ENCODE measurements at places on chromosomes 3 and 15.

DNA sequence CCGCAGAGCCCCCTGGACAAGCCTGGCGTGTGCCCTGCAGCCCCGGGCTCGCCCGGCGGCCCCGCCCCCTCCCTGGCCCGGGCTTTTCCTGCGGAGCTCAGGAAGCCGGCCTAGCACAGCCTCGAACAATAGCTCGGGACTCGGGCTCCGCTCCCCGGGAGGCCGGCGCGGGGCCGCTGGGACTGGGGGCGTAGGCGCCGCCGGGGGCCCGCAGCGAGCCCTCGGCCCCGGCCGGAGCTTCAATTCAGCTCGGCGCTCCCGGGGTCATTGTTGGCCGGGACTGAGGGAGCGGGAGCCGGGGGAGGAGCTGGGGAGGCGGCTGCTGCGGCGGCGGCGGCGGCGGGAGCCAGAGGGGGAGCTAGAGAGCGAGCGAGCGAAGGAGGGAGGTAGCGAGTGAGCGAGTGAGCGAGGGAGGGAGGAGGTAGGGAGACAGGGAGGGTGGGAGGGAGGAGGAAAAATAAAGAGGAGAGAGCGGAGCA lies 41.0 kb upstream of the ROPN1 start:
- no peak for DNase-seq

DNA sequence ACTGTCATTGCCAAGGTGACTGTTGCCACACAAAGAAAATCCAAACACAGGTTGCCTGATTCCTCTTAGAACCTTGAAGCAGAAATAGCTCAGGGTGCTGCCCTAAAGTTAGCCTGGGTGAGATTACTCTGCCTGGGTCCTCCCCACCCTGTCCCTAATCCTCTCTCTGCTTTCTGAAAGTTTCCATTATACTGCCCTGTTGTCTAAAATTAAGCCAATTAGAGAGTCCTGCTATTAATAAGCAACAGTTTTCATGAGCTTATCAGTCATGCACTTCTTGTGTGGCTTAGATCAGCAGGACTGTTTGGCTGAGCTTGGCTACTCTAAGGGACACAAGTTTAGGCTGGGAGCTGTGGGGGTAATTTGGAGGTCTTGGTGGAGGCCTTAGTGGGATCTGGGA lies 334.7 kb upstream of the LRRFIP2 start:
- DNase-seq = no peak

DNA sequence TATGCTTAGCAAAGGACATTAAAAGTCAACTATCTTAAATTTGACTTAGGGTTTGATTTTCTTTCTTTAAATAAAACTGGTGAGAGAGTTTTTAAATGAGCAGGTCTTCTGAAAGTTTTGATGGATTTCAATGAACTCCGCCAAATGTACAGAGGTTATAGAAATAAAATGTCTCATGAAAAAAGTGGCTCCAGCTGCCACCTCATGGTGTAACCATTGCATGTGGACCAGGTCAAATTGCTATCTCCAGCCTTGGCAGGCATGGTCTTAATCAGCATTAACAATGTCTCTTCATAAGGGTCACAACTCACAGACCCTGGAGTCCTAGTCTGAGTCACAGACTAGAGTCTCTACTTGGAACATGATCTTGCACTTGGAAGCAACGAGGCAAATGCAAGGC lies 182.3 kb downstream of the ADAMTS17 start:
- no peak for DNase-seq

DNA sequence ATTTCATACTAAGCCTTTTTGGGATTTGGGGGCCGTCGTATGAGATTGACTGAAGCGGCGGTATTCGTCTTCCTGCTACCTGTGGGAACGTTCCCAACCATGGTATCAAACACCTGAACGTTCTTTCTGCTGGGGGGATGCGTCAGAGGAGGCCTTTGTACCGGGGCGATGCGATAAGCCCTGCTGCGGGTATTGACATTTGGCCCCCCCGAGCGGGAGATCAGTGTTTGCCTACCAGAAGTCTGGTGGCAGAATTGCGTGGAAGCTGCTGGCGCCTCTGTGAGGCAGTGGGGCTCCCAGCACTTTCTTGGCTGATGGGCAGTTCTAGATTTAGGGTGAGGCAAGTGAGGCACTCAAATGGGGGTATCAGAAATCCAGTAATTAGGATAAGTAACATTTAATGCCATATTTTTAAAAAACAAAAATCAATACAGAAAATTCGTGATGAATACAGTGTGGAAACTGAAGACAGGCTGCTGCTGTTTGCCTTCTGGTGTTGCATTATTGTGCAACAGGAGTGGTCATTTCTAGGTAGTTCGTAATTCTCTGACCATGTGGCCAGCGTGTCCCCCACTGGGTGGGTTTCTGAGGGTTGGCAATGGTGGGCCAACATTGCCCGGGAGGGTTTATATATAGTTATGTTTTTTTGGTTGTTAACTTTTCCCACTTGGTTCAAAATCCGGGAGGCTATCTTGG lies 12.7 kb downstream of the TRPM1 start:
- no peak for DNase-seq

DNA sequence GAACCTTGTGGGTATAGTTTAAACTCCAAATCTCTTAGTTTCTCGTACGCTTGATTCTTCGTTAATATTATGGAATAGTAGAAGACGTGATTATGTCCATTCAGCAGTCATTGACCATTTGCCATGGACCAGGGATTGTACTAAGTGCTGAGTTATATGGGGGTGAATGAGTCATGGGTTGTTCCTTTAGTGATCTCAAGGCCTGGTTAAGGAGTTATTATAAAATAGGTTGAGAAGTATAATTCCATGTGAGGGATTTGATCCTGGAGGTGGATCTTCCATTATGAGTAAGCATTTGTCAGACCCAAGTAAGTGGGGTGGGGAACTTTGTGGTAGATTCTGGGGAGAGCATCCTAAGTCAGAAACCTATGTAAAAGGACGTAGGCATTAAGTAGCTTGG lies 15.4 kb downstream of the NR2C2 start:
- DNase-seq = no peak

- DNase-seq = no peak
These were observed 16.2 kb upstream of the SLC28A1 start for GRCh38 chr15:84868037-84868880.

GRCh38 chr3:196976941-196977340 lies 8.3 kb upstream of the PIGZ start:
- DNase-seq = no peak

DNA sequence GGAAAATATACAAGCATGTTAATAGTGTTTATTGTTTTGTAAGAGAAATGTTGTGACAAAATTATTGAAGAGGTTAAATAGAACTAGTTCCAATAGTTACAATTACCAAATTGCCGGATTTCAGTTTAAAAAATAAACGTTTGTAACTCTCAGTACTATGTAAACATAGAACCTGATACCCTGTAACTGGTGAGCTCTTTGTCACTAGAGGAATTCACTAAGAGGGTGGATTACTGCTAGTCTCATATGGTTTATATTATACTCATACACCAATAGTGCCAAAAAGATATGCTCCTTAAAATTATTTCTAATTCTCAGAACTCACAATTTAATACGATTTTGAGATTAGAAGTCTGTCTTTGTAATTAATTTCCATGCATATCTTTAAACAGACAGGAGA lies 7.6 kb upstream of the GMNC start:
- DNase-seq = no peak

DNA sequence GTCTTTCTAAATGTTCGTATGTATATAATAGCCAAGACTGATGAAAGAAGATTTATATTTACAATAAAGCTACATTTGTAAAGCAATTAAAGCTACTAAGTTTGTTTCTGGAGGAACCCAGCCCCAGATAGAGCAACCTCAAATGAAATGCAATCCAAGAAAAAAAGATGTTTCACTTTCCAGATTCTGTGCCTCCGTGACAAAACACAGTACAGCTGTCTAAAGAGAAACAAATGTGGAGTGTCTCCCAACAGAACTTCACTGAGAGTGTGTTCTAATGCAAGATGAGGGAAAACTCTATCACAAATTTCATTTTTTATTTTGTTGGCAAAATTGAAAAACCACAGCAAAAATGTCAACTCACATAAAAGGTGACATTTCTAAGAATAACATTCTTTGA lies 317.0 kb downstream of the OCA2 start:
- no peak for DNase-seq

DNA sequence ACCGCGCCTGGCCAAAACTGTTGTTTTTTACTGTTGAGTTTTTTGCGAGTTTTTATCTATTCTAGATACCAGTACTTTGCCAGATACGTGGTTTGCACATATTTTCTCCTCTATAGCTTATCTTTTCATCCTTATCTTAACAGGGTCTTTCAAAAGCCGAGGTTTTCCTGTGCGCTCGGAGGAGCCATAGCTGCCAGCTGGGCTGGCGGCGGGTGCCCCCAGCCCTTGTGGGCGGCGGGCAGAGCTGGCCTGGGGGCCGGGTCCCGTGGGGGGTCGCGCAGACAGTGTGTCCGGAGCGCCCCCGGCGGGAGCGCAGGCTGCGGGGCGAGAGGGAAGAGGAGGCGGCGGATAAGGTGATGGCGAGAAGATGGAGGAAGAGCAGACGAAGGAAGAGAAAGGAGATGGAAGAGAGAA lies 11.1 kb upstream of the EIF4A2 start:
- DNase-seq = no peak

DNA sequence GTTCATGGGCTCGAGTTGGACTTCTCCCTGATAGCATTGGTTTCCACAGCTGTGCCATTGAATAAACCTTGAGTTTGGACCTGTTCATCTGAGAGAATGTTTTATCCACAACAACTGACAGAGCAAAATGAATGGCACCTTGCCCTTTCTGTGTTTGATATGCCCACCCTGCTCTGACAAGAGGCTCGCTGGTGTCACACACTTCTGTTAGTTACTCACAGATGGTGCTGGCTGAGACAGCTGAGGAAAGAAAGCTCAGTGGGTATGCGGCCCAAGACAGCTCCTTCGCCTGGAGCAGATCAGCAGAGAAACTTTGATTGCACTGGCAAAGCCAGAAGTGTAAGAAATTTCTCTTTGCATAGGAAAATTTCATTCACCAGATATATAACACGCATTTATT lies 2.5 kb upstream of the CAPN3 start:
- DNase-seq = no peak

DNA sequence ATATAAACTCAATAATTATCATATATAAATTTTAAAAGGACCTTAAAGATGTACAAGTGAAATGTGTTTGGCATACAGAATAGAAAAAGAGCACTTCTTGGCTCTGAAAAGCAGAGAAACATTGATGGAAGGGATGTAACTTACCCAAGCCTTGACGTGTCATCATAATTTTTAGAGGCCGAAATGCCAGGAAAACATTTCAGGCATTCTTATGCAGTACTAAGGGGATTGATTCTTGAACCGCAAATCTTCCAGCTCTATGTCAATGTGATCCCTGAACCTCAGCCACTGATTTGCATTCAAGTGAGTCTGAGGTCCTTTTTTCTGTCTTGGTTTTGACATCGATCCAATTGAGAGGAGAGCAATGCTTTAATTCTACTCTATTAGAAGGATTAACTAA lies 97.8 kb downstream of the CLDN1 start:
- no peak for DNase-seq

- DNase-seq = no peak
These were observed 18.9 kb upstream of the ATP13A4 start for GRCh38 chr3:193573403-193574191.

DNA sequence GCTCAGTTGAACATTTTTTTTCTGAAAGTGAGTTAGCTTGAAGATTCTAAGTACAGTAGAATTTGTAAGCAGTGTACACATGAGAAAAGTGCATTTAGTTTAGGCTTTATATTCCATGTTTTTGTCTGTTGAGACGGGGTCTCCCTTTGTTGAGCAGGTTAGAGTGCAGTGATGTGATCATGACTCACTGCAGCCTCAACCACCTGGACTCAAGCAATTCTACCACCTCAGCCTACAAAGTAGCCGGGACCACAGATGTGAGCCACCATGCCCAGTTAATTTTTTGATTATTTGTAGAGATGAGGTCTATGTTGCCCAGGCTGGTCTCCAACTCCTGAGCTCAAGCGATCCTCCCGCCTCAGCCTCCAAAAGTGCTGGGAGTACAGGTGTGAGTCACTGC lies 5.3 kb upstream of the CSNK1G1 start:
- no peak for DNase-seq

DNA sequence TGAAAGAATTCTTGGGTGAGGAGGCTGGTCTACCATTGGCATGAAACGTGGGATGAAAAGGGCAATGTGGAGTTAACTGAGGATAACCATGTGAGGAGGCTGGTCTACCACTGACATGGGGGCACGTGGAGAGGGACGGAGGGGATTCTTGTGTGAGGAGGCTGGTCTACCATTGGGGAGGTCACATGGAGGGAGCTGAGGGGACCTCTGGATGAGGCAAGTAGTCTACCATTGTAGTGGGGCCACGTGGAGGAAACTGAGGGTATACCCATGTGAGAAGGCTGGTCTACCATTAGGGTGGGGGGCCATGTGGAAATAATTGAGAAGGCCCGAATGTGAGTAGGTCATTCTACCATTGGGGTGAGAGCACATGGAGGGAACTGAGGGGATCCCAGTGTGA lies 154.1 kb downstream of the FBLN2 start:
- DNase-seq = no peak

- no peak for DNase-seq
These were observed 451.1 kb upstream of the TPRG1 start for GRCh38 chr3:188720636-188721035.

- no peak for DNase-seq
These were observed 83.2 kb upstream of the PLSCR4 start for GRCh38 chr3:146334151-146334550.

DNA sequence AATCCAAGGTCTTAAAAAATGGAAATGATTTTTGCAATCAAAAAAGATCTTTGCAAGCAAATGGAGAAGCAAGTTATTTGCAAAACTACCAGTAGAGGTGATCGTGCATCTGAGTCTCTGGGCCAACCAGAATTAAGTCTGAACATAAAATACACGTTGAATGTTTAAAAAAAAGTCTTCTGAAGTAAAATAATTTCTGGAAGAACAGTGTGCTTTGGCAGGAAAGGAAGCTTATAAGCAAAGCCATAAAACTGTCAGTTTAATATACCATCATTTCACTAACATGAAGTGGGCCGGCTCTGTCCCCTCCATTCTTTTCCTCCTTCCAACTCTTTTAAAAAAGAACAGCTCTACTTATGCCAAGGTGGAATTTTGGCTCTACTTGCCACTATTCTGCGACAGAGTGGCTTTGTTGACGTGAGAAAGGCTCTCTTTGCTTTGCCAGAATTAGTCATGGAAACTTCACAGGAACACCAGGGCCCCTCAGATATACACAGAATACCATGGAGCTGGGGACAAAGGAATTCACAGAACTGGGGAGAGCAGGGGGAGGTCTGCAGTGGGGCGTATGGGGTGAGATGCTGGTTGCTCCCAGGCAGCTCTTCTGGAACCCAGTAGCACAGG lies 29.8 kb downstream of the FSTL1 start:
- DNase-seq = no peak
